T-helper 17 cell (primary cell): ENCODE measurements at places on chromosomes 1 and 21. TPM values are rescaled to one million over a fixed set of nuclear protein-coding genes. Genes with fewer than 3 reads are reported as not detected.
A peak's percentile ranks its signal among the peaks of the same experiment; 100 is the strongest.

KIRREL1 gene
- not detected for total RNA-seq

NR5A2 gene
- not detected for total RNA-seq

WNT3A gene
- total RNA-seq = not detected

ANKRD65 gene
- not detected for total RNA-seq

HAPLN2 gene
- not detected for total RNA-seq

TSPAN1 gene
- total RNA-seq = not detected

CYP4Z1 gene
- not detected for total RNA-seq

EPHB2 gene
- not detected for total RNA-seq

SPRR2E gene
- total RNA-seq = not detected

OLFML3 gene
- 1.2 TPM for total RNA-seq

EFNA1 gene
- total RNA-seq = not detected

CELA3A gene
- not detected for total RNA-seq

- no peak overlapping the region for H3K27ac ChIP-seq
- peaks cover 16% of the 10 kb centered on the region for H3K27me3 ChIP-seq
- H3K4me1 ChIP-seq = no peaks in the 10 kb centered on the region
- DNase-seq = no peak
These were observed 101.7 kb upstream of the HAO2 start for GRCh38 chr1:119266858-119267257.

DNA sequence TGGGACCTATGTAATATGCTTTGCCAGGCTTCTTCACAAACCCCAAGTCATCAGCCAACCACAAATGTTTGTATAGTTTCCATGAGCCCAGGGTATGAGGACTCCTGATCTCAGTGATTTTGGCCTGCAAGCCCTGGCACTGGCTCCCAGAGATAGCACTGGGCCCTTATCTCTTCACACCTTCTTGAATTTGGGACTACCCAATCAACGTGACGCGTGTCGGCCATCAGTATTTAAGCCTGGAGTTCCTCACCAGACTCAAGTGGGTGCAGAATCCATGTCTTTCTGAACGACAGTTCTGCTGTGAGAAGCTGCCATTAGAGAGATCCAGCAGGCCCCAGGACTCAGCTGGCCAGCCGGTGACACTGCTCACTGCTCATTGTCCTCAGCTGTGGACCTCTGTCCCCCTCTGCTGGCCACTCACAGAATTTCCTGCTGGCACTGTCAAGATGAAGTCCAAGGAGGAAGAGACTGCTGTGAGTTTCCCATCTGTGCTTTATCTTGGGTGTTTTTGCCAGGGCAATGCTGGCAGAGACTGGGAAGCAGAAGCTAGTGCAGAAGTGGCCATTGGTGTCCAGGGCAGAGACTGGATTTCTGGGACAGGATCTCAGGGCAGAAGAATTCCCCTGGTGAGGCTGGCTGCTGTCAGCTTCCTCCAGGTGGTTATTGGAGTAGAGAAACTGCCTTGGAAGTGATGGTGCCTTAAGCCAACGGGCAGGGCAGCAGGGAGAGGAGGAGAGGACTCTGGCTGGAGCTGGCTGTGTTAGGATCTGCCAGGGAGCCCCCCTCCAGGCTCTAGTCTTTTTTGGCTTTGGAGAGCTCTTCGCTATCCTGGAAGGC, 28.4 kb downstream of the TMCC2 start:
- peak; percentile 65 for DNase-seq
- no peak overlapping the region for H3K4me3 ChIP-seq
- H3K4me1 ChIP-seq = peaks cover 5% of the 10 kb centered on the region

- no peak overlapping the region for H3K27ac ChIP-seq
- DNase-seq = no peak
- no peaks in the 10 kb centered on the region for H3K27me3 ChIP-seq
- no peaks in the 10 kb centered on the region for H3K36me3 ChIP-seq
- H3K4me1 ChIP-seq = peaks cover 2% of the 10 kb centered on the region
These were observed 13.0 kb upstream of the TNFSF4 start for GRCh38 chr1:173220157-173220556.

- peak overlapping the region; percentile 85 for H3K27ac ChIP-seq
- H3K27me3 ChIP-seq = no peaks in the 10 kb centered on the region
- DNase-seq = no peak
- peaks cover 18% of the 10 kb centered on the region for H3K4me1 ChIP-seq
These were observed 1.6 kb upstream of the C1orf35 start for GRCh38 chr1:228104526-228105269.

- H3K27ac ChIP-seq = no peak overlapping the region
- H3K27me3 ChIP-seq = peaks cover 6% of the 10 kb centered on the region
- no peaks in the 10 kb centered on the region for H3K4me1 ChIP-seq
- H3K4me3 ChIP-seq = no peak overlapping the region
These were observed 45.2 kb upstream of the LYST start for GRCh38 chr1:235911876-235912275.

DNA sequence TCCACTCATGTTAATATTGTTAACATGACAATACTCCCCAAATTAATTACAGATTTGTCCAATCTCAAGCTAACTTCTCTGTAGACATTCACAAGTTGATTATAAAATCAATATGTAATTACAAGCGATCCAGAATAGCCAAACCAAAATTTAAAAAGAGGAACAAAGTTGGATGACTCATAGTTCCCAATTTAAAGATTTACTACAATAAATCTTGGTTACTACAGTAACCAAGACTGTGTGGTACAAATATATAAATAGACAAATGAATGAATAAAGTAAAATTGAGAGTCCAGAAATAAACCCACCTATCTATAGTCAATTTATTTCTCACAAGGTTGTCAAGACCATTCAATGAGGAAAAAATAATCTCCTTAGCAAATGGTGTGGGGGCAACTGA, 7.1 kb upstream of the KRTAP10-4 start:
- H3K36me3 ChIP-seq = no peaks in the 10 kb centered on the region
- peaks cover 8% of the 10 kb centered on the region for H3K27me3 ChIP-seq
- H3K27ac ChIP-seq = no peak overlapping the region
- H3K4me3 ChIP-seq = no peak overlapping the region
- peaks cover 7% of the 10 kb centered on the region for H3K4me1 ChIP-seq

DNA sequence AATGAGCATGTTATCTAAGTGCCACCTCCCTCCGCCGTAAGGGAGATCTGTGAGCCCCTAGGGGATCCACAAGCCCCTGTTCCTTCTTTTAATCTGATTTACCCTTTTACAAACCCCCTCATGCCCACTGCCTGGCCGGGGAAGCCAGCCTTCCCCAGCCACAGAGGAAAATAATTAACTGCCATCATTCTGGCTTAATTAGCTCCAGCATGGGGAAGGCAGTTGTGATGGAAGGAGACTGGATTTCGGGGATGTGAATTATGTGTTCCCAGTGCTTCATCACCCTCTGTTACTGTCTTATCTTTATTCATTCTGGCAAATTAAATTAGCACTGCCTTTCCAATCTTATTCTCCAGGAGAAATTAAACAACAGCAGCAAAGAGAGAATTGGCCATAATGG, 135.8 kb downstream of the PTPRU start:
- H3K27me3 ChIP-seq = peaks cover 60% of the 10 kb centered on the region
- H3K36me3 ChIP-seq = peaks cover 2% of the 10 kb centered on the region
- H3K27ac ChIP-seq = no peak overlapping the region
- H3K4me3 ChIP-seq = no peak overlapping the region

- H3K27me3 ChIP-seq = no peaks in the 10 kb centered on the region
- H3K36me3 ChIP-seq = peaks cover 8% of the 10 kb centered on the region
- peak; percentile 72 for DNase-seq
These were observed at the start of gene BTBD19 for GRCh38 chr1:44808063-44808937. TSS of gene BTBD19 (plus strand) at chr1:44808523. CDS start at chr1:44808821, 298 bp downstream.

DNA sequence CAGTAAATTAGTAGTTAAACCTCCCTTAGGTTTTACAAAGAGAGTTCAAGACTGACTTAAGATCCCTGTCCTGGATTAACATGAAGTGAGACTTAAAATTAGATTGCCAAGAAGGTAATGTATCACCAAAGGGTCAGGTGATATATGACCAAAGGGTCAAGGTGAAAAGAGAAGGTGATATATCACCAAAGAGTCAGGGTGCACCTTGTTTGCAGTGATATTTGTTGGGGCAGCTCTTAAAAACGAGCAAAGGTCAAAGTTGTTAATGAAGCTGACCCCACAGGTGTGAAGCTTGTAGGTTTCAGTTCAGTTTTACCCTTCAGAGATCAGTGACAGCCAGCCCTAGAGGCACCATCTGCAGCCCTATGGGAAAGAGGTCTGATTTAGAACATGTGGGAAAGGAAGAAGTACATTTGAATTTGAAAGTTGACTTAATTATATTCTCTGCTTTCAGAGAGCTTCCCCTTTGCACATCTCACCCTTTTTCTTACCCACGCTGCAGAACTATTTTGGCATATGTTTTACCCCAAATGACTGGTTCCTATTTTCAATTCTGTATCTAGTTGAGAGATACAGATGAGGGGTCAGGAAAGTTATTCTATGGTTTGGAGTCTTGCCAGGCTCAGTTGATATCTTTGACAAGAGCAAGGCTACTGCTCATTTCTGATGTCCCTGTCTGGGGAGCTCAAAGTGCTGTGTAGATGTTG, 170.8 kb downstream of the S1PR1 start:
- no peak for DNase-seq
- no peak overlapping the region for H3K27ac ChIP-seq
- H3K27me3 ChIP-seq = peaks cover 14% of the 10 kb centered on the region
- no peaks in the 10 kb centered on the region for H3K36me3 ChIP-seq

- H3K36me3 ChIP-seq = no peaks in the 10 kb centered on the region
- H3K27ac ChIP-seq = no peak overlapping the region
- H3K4me1 ChIP-seq = peaks cover 2% of the 10 kb centered on the region
- H3K27me3 ChIP-seq = no peaks in the 10 kb centered on the region
- no peak overlapping the region for H3K4me3 ChIP-seq
These were observed 1793.9 kb downstream of the NCAM2 start for GRCh38 chr21:22791986-22792560.

GRCh38 chr1:48043622-48044021, 46.4 kb upstream of the TRABD2B start:
- H3K4me1 ChIP-seq = peaks cover 5% of the 10 kb centered on the region
- H3K27me3 ChIP-seq = peaks cover 31% of the 10 kb centered on the region
- no peak for DNase-seq
- H3K36me3 ChIP-seq = peaks cover 2% of the 10 kb centered on the region

GRCh38 chr21:45336870-45337269, 49.2 kb upstream of the POFUT2 start:
- H3K4me3 ChIP-seq = no peak overlapping the region
- peaks cover 33% of the 10 kb centered on the region for H3K27me3 ChIP-seq
- no peak overlapping the region for H3K27ac ChIP-seq
- H3K36me3 ChIP-seq = peaks cover 4% of the 10 kb centered on the region
- no peak for DNase-seq

DNA sequence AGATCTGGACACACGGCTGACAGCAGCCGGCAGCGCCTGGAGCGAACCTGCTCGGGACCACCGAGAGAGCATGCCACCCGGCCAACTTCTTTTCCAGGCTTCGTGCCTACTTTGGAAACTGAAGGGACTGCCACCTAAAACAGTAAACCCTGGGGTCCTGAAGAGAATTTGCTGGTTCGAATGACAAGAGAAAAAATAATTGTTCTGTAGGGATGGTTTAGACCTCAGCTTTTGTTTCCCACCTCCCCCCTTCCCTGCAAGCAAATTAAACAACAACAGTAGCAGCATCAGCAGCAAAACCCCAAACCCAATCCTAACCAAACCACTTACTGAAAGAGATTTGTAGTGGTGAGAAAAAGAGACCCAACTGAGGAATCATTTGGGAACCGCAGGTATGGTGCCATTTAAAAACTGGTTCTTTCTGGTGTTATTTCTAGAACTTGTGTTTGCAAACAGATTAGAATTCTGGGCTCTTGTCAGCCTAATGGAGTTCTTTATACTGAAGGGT, 105.6 kb downstream of the LEPR start:
- peaks cover 5% of the 10 kb centered on the region for H3K4me1 ChIP-seq
- no peak for DNase-seq
- no peak overlapping the region for H3K4me3 ChIP-seq
- H3K36me3 ChIP-seq = peaks cover 3% of the 10 kb centered on the region
- H3K27me3 ChIP-seq = peaks cover 24% of the 10 kb centered on the region

DNA sequence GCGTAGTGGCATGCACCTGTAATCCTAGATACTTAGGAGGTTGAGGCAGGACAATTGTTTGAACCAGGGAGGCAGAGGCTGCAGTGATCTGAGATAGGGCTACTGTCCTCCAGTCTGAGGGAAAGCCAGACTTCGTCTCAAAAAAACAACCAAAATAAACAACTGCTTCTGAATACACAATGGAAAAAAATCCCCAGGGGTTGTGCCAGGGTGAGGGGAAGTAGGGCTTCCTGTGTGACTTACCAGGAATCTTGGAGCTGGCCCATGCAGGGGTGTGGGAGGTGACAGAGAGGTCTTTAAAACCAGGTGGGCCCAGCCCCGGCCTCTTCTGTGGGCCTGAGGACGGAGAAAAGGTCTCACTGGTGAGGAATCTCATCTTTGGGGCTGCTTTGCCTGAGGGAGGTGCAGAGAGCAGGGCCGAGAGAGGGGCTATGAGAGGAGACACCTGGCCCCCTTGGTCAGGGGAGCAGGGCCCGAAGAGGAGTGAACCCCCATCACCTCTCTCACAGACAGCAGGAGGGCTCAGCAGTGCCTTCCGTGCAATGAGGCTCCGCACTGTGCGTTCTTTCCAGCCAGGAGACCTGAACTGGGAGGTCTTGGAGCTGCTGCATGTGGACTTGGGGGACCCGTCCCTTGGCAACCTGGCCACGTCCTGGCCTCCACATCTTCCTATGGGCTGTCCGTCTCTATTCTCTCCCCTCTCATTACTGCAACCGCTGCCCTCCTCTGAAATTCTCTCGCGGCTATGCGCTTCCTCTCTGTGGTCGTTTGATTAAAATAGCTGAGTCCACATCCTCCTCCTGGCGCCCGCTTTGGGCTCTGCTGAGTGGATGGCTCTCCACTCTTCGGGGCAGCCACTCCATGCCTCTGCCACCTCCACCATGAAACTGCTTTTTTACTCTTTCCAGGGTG, 10.7 kb downstream of the PLA2G5 start:
- H3K4me3 ChIP-seq = no peak overlapping the region
- peaks cover 76% of the 10 kb centered on the region for H3K27me3 ChIP-seq
- peak overlapping the region; percentile 77 for H3K27ac ChIP-seq

- H3K36me3 ChIP-seq = peaks cover 9% of the 10 kb centered on the region
- DNase-seq = no peak
- H3K27me3 ChIP-seq = no peaks in the 10 kb centered on the region
- H3K27ac ChIP-seq = no peak overlapping the region
These were observed 58.1 kb downstream of the NRIP1 start for GRCh38 chr21:15006594-15007230.

GRCh38 chr1:150981805-150982712, at the start of gene ANXA9:
TSS of gene ANXA9 (plus strand) at chr1:150982292. CDS start at chr1:150983106, 814 bp downstream.
- H3K36me3 ChIP-seq = no peaks in the 10 kb centered on the region
- DNase-seq = no peak
- no peaks in the 10 kb centered on the region for H3K27me3 ChIP-seq
- peaks cover 14% of the 10 kb centered on the region for H3K4me1 ChIP-seq

GRCh38 chr1:168476588-168477385, 67.0 kb downstream of the XCL2 start:
- H3K36me3 ChIP-seq = peaks cover 6% of the 10 kb centered on the region
- H3K4me3 ChIP-seq = no peak overlapping the region
- no peaks in the 10 kb centered on the region for H3K27me3 ChIP-seq

DNA sequence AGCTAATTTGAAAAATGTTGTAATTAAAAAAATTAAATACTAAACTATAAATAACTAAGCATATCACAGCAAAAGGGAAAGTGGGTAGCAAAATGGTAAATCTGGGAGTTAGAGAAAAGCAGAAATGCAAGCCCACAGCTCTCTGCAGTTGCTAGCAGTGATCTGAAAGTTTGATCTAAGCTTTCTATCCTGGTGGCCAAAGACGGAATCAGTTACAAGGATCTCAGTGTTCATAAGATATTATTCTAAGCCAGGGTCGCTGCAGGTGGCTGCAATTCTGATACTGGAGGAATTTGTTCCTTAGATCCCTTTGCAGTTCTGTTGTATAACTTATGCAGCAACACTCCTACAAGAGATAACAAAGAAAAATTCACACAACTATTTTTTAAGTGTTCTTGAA, 363.7 kb downstream of the SETD4 start:
- H3K4me3 ChIP-seq = no peak overlapping the region
- H3K27me3 ChIP-seq = peaks cover 33% of the 10 kb centered on the region
- no peak for DNase-seq
- H3K27ac ChIP-seq = no peak overlapping the region
- H3K4me1 ChIP-seq = peaks cover 2% of the 10 kb centered on the region
